ENCODE measurements at places on chromosomes 2 and 18.

GRCh38 chr2:33177627-33178026 is 230.9 kb downstream of the LTBP1 start:
- no peak for DNase-seq

GRCh38 chr2:216350214-216350791 is 22.0 kb downstream of the MARCHF4 start:
- peak; percentile 18 for DNase-seq

- no peak for DNase-seq
These were observed 41.9 kb downstream of the TMEM131 start for GRCh38 chr2:97953853-97954252.

DNA sequence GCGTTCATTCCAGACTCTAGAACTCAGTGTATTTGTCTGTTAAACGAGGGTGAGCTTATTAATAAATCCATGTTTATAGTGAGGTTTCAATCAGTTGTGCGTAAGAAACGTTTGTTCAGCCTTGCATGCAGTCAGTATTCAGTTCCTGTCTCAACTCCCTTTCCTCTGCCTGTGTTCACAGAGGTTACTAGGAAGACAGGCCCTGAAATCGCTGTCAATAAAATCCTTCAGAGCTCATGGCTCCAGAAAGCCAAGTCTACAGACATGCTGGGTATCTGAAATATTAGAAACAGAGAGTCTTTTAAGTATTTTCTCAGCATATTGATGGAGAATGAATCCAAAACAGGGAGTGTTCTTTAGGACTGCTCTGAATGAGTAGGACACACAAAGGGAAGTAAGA is 75.4 kb downstream of the KLF7 start:
- no peak for DNase-seq

GRCh38 chr2:42922790-42923579 is 130.6 kb upstream of the HAAO start:
- DNase-seq = no peak

DNA sequence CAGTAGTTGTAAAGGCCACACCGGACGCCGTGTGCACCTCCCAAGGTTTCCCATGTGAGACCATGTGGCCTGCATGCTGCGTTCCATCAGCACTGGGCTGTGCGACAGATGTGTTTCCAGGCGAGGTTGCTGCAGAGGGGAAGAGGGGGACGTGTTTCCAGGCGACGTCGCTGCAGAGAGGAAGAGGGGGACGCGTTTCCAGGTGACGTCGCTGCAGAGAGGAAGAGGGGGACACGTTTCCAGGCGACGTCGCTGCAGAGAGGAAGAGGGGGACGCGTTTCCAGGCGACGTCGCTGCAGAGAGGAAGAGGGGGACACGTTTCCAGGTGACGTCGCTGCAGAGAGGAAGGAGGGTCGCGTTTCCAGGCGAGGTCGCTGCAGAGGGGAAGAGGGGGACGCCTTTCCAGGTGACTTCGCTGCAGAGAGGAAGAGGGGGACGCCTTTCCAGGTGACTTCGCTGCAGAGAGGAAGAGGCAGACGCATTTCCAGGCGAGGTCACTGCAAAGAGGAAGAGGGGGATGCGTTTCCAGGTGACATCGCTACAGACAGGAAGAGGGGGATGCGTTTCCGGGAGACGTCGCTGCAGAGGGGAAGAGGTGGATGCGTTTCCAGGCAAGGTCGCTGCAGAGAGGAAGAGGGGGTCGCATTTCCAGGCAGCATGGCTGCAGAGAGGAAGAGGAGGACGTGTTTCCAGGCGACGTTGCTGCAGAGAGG is 24.5 kb downstream of the NFATC1 start:
- DNase-seq = no peak

GRCh38 chr2:60517446-60517845 is 36.0 kb downstream of the BCL11A start:
- DNase-seq = no peak

DNA sequence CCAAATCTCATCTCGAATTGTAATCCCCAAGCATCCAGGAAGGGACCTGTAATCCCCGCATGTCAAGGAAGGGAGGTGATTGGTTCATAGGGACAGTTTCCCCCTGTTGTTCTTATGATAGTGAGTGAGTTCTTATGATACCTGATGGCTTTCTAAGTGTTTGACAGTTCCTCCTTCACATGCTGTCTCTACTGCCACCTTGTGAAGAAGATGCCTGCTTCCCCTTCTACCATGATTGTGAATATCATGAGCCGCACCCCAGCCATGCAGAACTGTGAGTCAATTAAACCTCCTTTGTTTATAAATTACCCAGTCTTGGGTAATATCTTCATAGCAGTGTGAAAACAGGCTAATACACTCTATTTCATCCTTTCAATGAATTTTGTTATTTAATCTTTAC is 446.7 kb downstream of the RNF144A start:
- DNase-seq = no peak

DNA sequence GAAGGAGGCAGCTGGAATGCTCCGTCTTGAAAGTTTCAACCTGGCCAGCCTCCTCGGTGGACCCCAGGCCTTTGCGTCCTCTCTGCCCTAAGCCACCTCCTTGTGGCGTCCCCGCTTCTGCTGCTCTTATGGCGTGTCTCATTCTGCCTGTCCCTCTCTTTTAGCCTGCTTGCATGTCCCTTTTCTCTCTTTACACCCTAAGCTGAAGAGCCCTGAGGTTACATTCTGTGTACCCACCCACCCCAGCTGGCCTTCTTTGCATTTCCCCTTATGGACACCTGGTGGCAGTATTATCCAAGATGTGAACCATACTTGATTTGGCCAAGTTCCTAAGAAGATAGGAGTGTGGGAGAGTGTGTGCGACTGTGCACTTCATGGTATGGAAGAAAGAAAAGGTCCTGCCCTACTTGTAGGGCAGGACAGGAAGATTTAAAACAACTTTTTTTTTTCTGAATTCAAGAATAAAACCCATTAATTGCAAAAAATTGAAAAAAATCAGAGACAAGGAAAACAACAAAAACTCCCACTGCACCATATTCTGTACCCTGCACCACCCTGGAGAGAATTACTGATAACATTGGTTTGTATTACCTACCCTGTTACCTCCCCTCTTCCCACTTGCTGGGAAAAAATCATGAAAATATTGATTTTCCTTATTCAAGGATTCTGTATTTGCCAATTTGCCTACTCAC is 77.4 kb downstream of the DYSF start:
- DNase-seq = no peak

DNA sequence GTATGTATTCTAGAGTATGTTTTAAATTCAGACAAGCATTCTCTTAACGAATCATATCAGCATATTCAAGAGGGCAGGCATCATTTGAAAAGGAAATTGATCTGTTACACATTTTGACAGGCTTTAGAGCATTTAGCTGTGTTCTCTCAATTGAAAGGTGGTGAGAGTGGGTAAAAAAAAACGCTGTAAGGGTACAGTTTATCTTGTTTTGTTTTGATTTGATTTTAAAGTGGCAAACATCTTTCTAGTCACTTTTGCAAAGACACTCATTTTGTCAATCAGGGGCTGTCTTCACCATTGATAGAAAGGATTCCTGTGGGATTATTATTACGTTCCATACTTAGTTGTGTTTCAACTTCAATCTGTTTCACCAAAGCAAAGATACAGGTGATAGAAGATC is 2.2 kb downstream of the CDH19 start:
- DNase-seq = no peak

DNA sequence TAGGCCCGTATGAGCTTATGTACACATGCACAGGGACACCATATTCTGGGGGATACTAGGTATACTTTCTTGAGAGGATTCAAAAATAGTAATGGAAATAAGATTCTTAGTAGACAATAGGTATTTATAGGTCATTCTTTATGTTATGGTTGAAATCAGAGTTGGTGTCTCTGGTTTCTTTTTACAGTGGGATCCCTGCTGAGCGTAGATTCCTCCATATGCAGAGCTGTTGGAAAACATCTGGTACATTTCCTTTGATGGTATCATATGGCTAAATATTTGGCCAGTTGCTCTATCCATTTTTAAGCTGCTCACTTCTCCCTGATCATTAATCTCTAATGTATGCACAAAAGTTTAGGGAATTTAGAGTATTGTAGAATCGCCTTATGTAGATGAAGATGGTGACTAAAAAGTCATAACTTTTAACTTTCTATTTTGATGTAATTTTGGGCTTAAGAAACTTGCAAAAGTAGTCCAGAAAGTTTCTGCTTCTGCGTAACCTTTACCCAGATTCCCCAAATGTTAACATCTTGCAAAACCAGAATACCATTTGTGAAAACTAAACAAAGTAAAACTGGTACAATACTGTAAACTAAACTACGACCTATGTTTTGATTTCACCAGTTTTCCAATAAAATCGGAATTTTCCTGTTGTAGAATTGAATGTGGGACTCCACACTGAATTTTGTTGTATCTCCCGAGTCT is 5.4 kb downstream of the ARHGAP28 start:
- DNase-seq = no peak

- no peak for DNase-seq
These were observed 631.5 kb downstream of the NYAP2 start for GRCh38 chr2:226030788-226031646.

DNA sequence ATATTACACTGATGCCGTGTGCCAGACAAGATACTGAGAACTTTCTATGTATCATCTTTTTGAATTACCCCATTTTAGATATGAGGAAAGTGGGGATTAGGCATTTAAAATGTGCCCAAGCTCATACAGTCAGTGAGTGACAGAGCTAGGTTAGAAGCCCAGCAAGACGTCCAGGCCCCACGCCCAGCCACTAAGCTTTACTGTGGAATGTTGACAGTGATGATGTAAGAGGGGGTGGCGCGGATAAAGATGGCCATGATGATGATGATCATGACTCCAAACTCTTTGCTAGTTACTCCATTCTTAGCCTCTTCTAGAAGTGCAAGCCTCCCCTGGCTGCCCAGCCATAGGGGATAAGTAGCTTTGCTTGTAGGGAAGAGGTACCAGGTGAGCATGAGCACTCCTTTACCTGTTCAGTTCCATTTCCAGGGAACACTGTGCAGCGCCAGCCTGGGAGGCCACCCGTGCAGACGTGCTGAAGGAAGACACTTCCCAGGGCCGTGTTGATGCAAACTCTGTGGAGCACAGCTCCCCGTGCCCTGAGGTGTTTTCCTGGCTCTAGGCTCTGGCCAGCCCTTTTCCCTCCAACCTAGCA is 65.5 kb downstream of the BCL2L11 start:
- DNase-seq = no peak

DNA sequence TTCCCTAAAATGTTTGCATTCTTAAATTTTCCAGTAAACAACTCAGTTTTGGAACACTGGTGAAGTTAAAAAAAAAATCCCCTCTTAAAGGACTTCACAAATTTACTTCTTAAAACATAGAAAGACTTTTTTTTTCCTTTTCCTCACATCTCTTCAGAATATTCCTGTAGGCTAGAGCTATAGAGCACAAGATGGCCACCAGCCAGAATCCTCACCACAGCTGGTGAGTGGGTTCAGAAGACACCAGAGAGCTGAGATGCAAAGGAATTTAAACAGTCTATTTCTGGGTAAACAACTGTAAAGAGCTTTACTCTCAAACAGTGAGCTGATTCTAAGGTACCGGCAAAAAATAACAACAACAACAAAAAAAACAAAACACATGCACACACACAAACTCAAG is 252.8 kb downstream of the LRP1B start:
- DNase-seq = no peak

- no peak for DNase-seq
These were observed 26.4 kb downstream of the KCNIP3 start for GRCh38 chr2:95323347-95324155.

- DNase-seq = no peak
These were observed 3.9 kb upstream of the HOXD10 start for GRCh38 chr2:176112375-176113302.

DNA sequence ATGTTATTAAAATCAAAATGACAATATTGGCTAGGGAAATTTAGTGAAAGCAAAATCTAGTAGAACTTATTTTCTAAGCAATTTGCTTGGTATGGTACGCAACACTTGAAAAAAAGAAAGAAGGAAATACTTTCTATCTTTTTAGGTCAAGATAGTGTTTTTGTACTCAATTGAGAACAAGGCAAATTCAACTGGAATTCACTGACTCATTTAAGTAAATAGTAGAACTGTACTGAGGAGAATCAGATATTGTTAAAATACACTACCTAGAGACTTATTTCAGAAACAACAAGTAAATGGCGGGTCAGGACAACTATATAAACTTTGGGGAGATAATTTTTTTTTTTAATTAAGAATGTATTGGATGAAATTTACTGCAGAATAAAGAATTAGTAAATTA is 18.9 kb downstream of the ZRANB3 start:
- no peak for DNase-seq

GRCh38 chr2:160499865-160500264 is 6.3 kb upstream of the RBMS1 start:
- no peak for DNase-seq

DNA sequence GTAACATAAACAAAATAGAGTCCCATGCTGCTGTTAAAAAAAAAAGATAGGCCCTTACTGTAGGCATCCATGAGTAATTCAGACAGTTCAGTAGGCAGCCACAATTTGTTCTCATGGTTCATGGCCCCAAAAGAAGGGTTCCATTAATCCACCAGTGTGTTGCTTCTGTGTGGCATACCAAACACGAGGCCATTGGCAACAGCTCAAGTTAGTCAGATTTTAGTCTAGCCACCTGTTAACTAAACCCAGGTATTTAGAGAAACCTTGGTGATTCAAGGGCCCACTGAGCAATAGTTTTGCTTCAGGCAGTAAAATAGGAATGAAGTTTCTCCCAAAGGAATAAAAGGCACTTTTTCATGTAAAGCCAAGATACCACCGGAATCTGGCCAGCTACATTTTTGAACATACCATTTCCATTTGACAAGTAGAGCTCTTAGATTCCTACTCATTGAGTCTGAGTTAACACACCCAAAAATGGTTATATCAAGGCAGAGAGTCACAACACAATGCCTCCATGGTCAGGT is 80.1 kb upstream of the SRD5A2 start:
- no peak for DNase-seq

All from activated gamma-delta T cell treated with anti-CD3 and anti-CD28 coated beads, Interleukin-2, amount 50 U/mL, for 16 hours (primary cell).